ENCODE measurements at places on chromosomes 1 and 21.

- no peak for DNase-seq
These were observed 237.7 kb upstream of the CACYBP start for GRCh38 chr1:174761901-174762585.

DNA sequence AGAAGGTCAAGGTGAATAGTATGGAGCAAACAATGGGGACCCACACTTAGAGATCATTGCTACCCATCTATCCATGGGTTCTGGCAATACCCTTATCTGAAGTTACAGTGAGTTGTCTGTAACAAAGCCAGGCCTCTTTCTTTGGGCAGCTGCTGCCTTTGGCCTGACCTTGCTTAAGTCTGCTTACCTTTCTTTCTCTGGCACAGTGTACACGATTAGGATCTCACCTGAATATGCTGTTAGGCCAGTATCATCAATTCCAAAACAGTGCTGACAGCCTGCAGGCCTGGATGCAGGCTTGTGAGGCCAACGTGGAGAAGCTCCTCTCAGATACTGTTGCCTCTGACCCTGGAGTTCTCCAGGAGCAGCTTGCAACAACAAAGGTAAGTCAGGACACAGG lies 132.9 kb upstream of the BMP8A start:
- DNase-seq = no peak

GRCh38 chr1:9008236-9008635 lies 18.0 kb downstream of the SLC2A7 start:
- no peak for DNase-seq

- no peak for DNase-seq
These were observed 31.1 kb upstream of the CYP4B1 start for GRCh38 chr1:46767649-46768282.

DNA sequence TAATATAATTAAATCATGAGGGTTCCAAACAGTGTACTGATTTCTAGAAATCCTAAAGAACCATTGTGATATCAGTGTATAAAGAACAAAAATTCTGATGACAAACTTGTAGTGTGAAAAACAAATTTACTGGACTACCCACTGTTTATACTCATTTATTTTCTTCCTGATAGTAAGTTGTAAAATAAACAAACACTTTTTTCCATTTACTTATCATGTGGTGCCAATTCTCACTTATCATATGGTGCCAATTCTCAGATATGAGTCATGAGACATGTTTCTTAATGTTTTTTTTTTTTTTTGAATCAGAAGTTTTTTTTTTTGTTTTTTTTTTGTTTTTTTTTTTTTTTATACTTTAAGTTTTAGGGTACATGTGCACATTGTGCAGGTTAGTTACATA lies 137.7 kb downstream of the LEPR start:
- no peak for DNase-seq

GRCh38 chr1:14604414-14604813 lies 5.9 kb downstream of the KAZN start:
- no peak for DNase-seq

DNA sequence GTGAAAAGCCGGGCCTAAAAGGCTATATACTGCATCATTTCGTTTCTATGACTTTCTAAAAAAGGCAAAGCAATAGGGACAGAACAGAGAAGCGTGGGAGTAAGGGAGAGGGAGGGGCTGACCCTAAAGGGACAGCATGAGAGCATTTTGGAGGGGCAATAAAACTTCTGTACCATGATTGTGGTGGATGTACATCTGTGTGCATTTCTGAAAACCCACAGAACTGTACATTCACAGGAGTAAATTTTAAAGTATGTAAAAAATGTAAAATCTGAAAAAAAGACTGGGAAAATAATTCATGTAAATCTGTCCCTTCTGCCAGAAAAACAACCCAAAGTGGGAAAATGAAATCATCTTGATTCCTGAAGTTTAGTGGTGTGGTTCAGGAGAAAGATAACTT lies 235.4 kb downstream of the CENPF start:
- DNase-seq = no peak

DNA sequence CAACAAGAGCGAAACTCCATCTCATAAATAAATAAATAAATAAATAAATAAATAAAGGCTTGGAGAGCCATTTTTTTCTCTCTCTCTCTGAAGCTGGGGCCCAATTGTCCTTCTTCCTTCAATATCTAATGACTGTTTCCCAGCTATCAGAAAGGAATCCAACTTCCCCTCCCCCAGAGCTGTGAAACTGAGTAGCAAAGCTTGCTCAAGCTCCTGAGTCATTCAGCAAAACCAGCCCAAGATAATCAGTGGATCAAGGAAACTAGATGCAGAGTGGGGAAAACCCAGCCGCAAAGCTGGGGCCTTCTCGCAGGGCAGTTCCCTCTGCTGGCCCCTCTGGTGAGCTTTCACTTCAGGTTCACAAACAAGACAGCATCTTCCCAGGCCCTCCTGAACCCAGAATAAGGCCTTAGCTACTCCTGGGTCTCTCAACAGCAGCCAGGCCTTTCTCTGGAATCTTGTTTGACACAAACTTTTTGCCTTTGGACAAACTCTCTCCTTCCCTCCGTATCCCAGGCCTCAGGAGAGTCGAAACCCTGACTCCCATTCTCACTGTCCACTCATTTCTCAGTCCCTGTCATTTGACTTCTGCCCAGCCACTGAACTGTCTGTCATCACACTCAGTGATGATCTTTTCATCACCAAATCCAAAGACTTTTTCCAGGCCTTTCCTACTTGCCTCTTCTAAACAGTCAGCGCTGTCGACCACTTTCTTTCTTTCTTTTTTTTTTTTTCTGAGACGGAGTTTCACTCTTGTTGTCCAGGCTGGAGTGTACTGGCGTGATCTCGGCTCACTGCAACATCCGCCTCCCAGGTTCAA lies 18.0 kb upstream of the PTP4A2 start:
- DNase-seq = peak; percentile 56

GRCh38 chr1:40389322-40389803 lies 15.8 kb downstream of the SMAP2 start:
- peak; percentile 58 for DNase-seq

GRCh38 chr1:42945164-42945563 lies 13.5 kb downstream of the SLC2A1 start:
- DNase-seq = no peak

- DNase-seq = no peak
These were observed 333.6 kb upstream of the CAMK1G start for GRCh38 chr1:209249785-209250440.

DNA sequence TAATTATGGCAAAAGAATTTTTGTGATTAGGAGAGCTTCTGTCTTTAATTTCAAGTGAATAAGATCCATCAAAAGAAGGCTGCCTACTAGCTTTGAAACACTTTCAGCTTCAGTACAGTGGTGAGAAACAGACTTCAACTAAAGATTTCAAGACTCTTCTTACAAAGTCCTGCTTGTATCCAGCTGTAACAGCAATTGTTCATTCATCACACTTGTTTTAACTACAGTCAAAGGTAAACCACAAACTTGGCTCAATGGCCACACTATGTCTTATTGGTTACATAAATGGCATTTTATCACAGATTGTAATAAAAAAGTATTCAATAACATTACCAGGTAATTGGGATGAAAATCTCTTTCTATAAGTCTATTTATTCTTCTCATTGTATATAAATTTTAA lies 59.2 kb downstream of the WARS2 start:
- no peak for DNase-seq

- no peak for DNase-seq
These were observed 120.2 kb downstream of the ZC3H11B start for GRCh38 chr1:219492717-219493116.

GRCh38 chr1:222967466-222968240 lies 152.8 kb downstream of the DISP1 start:
- DNase-seq = no peak

GRCh38 chr1:62691062-62691844 lies 3.1 kb upstream of the DOCK7 start:
- no peak for DNase-seq

- DNase-seq = peak; percentile 42
These were observed 45.5 kb downstream of the TOR1AIP2 start for GRCh38 chr1:179831852-179832699.
